Body of pancreas (tissue), 4 donors: ENCODE measurements at places on chromosomes 6 and 20. TPM values are rescaled to one million over a fixed set of nuclear protein-coding genes. Genes with fewer than 3 reads are reported as not detected.

GRCh38 chr20:14295238-14295637 is 42.2 kb downstream of the FLRT3 start:
- H3K27ac ChIP-seq: no peak overlapping the region
- H3K4me3 ChIP-seq: no peak overlapping the region
- H3K27me3 ChIP-seq: no peaks in the 10 kb centered on the region
- no peaks in the 10 kb centered on the region for H3K36me3 ChIP-seq
- DNase-seq: no peak

- H3K27me3 ChIP-seq: no peaks in the 10 kb centered on the region
- H3K36me3 ChIP-seq: no peaks in the 10 kb centered on the region
- no peak overlapping the region for H3K4me3 ChIP-seq
- H3K27ac ChIP-seq: peak overlapping the region; percentile 53
- peak; percentile 47 for DNase-seq
- H3K4me1 ChIP-seq: peaks cover 24% of the 10 kb centered on the region
These were observed 181.9 kb downstream of the ERMARD start for GRCh38 chr6:169933251-169933821.

MEI4 gene
- total RNA-seq: 2.1 TPM

DNA sequence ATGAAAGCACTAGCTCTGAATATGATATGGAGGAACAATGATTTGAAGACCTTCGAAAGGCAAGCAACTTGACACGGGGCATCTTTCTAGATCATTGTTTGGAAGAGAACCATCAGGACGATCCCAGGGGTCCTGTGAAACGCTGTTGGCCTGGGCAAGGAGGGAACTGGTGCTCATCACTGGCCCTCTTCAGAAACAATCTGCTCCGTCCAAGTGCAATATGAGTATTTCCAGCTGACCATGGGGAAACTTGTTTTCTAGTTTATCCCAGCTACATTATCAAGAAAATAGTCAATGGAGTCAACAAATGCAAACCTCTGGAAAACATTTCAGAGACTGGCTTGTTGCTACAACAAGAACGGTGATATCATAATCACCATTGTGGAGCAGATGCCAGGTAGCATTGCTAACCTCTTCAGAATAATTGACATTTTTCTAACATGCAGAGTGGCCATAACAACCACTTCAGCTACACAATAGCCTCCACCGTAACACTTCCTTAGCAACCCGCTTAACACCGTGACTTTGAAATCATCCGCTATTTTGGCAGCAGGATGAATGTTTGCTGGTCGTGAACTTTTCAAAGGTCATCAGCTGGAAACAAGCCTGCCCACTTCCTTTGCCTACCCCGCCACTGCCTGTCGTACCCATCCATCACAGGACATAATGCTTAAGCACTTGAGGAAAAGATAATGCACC is 112.0 kb upstream of the PDE10A start:
- H3K27me3 ChIP-seq: no peaks in the 10 kb centered on the region
- H3K36me3 ChIP-seq: no peaks in the 10 kb centered on the region
- H3K27ac ChIP-seq: no peak overlapping the region
- peak; percentile 26 for DNase-seq
- H3K4me1 ChIP-seq: no peaks in the 10 kb centered on the region
- no peak overlapping the region for H3K4me3 ChIP-seq

GRCh38 chr6:29216528-29216927 is 45.8 kb downstream of the OR2J2 start:
- no peak for DNase-seq
- H3K36me3 ChIP-seq: no peaks in the 10 kb centered on the region
- no peak overlapping the region for H3K27ac ChIP-seq
- no peaks in the 10 kb centered on the region for H3K4me1 ChIP-seq
- no peaks in the 10 kb centered on the region for H3K27me3 ChIP-seq

DNA sequence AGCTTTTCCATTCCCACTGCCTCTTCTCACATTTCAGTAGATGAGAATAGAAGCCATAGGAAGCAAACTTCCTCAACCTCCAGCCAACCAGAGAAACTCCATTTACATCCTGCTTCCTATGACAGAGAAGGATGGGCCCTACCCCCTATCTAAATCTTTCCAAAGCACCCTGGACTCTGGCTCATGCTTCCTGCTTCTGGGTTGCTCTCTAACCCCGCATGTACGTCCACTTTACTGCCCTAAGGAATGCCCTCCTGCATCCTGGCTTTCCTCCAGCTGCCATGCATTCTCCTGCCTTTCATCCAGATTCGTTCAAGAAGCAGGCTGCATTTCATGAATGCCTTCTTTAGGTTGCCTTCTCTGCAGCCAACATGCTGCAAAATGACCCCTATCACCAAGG is 91.9 kb downstream of the FAM217A start:
- no peaks in the 10 kb centered on the region for H3K27me3 ChIP-seq
- H3K36me3 ChIP-seq: no peaks in the 10 kb centered on the region
- peaks cover 32% of the 10 kb centered on the region for H3K4me1 ChIP-seq
- peak; percentile 17 for DNase-seq
- H3K27ac ChIP-seq: peak overlapping the region; percentile 3

- no peak overlapping the region for H3K27ac ChIP-seq
- no peak for DNase-seq
- H3K36me3 ChIP-seq: no peaks in the 10 kb centered on the region
- no peaks in the 10 kb centered on the region for H3K4me1 ChIP-seq
These were observed 134.2 kb downstream of the GMDS start for GRCh38 chr6:2111162-2111677.

KCNK5 gene
- 31.0 TPM for total RNA-seq

ZBTB46 gene
- total RNA-seq: 5.4 TPM

DNA sequence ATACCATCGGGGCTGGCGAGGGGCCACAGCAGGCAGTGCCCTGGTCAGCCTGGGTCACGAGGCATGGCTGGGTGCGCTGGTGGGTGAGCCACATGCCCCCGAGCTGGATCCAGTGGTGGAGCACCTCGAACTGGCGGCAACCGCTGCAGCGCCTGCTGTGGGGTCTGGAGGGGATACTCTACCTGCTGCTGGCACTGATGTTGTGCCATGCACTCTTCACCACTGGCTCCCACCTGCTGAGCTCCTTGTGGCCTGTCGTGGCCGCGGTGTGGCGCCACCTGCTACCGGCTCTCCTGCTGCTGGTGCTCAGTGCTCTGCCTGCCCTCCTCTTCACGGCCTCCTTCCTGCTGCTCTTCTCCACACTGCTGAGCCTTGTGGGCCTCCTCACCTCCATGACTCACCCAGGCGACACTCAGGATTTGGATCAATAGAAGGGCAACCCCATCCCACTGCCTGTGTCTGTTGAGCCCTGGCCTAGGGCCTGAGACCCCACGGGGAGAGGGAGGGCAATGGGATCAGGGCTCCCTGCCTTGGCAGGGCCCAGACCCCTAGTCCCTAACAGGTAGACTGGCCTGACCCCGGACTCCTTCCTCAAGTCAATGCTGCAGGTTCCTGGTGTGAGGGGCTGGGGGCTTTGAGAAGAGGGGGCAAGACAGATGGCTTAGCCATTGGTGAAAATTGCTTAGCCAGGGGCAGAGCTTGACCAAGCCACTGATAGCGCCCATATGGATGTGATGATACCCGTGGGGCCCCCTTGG is 598 bp downstream of the TMEM239 start:
- H3K4me3 ChIP-seq: no peak overlapping the region
- no peak for DNase-seq
- peaks cover 4% of the 10 kb centered on the region for H3K4me1 ChIP-seq
- H3K36me3 ChIP-seq: no peaks in the 10 kb centered on the region
- H3K27me3 ChIP-seq: no peaks in the 10 kb centered on the region
- no peak overlapping the region for H3K27ac ChIP-seq
